ENCODE measurements at places on chromosomes 12 and 14. TPM values are rescaled to one million over a fixed set of nuclear protein-coding genes. Genes with fewer than 3 reads are reported as not detected.

GRCh38 chr14:85915711-85916110 is 385.8 kb downstream of the FLRT2 start:
- no peak for DNase-seq

Gene TAS2R10
- total RNA-seq, result 0.92 TPM

Gene GNB3
- 3.3 TPM for total RNA-seq

DNA sequence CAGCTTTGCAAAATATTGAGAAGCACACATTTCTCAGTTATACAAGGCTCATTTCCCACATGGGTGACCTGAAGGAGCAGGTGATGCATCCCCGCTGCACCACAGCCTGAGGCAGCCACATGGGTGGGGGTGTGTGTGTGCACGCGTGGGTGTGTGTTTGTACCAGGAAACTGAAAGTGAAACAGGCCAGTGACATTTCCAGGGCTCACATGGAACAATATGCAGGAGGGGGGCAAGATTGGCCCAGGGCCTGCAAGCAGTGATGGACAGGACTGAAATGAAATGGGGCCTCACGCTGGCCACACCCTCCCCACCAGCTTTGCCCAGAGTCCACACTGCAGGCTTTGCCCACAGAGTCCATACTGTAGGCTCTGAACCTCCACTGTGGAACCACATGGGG is 154.2 kb upstream of the PARP11 start:
- DNase-seq, result no peak

- DNase-seq, result no peak
Observed at GRCh38 chr14:58575956-58576355, 61.8 kb upstream of the DACT1 start.

- DNase-seq, result no peak
Observed at GRCh38 chr12:89874146-89874545, 165.5 kb upstream of the ATP2B1 start.

DNA sequence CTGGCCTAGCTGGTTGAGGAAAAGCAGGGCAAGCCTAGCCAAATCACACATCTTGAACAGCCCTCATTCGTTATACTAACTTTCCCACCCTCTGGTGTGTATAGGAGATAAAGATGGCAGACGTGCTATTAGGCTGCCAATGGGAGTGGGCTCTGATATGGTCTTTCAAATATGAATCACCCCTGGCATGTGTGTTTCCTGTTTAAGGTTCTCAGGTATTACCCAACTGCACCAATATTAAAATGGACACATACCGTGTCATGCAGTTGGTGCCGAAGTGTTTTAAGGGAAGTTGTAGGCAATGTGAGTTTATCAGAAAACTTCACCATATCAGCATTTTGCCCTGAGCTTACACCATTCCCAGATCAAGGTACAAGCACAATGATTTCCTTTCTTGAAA is 33.4 kb downstream of the CHST11 start:
- no peak for DNase-seq

Gene KRT6C
- not detected for total RNA-seq

Gene CDC42BPB
- 165 TPM for total RNA-seq

DNA sequence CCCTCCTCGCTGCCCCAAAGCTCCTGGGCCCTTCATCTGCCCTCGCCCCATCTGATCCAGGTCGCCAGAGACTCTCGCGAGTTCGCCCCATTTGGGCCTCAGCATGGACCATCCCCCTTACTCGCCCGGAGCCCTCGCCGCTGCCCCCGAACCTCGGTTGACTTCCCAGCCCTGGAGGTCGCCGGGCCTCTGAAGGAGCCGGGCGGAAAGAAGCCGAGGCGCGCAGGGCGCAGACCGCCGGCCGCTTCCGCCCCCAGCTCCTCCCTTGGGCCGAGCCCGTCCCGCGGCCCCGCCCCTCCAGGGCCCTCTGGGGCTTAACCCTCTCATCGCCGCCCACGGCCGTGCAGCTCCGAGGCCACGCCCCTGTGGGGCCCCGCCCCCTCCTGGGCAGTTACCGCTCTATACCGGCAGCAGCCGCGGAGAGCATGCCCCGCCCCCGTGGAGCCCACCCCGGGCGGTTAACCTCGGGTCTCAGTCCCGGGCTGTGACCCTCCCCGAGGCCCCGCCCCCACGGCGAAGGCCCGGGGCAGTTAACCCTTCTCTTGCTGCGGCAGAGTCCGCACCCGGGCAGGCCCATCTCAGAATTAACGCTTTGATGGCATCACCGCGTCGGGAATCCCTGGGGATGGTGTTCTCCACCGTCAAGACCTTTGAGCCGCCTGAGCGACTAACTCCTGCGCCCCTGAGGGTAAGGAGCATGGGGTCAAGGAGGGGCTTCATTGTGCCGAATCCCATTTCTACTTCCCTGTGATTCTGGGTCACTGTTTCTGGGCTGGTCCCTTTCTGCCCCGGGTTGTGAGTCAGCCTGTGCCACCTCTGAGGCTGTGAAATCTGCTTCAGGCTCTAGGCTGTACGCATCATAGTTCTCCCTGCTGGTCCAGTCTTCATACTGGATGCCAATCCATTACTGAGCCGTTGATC is at the start of gene SPSB2:
TSS of gene SPSB2 (minus strand) at position 210 of the 921 bp plus-strand sequence. CDS start 402 bp downstream, outside the sequence.
- peak; percentile 99 for DNase-seq

Gene IFNG-AS1
- not detected for total RNA-seq

GRCh38 chr12:101607894-101608293 is 13.1 kb downstream of the MYBPC1 start:
- DNase-seq, result no peak

DNA sequence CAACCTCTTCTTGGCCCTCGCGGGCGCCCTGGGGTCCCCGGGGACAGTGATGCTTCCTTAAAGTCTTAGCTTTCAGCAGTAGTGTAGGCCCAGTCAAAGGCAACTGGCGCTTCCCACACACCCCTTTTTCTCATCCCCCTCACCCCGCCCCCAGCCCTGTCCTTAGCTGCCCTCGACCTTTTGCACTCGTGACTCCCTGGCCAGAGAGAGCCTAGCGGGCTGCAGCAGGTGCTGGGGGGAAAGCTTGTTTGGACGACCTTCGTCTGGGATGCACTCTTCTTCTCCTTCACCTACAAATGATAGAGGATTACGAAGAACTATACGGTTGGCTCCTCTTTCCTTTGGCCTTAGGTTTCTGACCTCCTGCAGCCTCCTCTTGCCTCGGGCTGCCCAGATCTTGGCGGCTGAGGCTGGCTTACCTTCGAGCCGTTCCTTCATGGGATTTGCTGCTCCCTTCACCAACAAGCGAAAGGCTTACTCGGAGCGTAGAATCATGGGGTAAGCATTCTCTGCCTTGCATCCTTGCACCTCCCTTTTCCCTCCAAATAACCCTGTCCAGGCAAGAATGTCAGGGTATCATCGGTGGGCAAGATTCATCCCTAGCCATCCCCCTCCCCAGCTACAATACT is 815 bp downstream of the COQ10A start:
- no peak for DNase-seq

- DNase-seq, result no peak
Observed at GRCh38 chr12:50132505-50133135, 20.6 kb downstream of the COX14 start.

- no peak for DNase-seq
Observed at GRCh38 chr14:81871706-81872105, 338.1 kb upstream of the SEL1L start.

DNA sequence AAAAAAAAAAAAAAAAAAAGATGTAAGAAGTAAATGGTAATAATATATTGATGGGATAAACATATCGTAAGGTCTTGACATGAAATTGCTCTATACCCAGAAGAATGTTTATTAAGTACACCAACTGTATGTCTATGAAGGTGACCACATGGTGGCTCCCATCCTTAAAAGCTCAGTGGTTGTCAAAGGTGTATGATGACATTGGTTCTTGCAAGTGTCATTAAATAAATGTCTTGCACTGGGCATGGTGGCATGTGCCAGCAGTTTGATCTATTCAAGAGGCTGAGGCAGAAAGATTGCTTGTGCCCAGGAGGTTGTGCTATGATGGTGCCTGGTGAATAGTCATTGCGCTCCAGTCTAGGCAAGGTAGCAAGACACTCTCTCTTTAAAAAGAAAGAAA is 10.4 kb downstream of the CCT2 start:
- DNase-seq, result no peak

Gene FAIM2
- 13.0 TPM for total RNA-seq

DNA sequence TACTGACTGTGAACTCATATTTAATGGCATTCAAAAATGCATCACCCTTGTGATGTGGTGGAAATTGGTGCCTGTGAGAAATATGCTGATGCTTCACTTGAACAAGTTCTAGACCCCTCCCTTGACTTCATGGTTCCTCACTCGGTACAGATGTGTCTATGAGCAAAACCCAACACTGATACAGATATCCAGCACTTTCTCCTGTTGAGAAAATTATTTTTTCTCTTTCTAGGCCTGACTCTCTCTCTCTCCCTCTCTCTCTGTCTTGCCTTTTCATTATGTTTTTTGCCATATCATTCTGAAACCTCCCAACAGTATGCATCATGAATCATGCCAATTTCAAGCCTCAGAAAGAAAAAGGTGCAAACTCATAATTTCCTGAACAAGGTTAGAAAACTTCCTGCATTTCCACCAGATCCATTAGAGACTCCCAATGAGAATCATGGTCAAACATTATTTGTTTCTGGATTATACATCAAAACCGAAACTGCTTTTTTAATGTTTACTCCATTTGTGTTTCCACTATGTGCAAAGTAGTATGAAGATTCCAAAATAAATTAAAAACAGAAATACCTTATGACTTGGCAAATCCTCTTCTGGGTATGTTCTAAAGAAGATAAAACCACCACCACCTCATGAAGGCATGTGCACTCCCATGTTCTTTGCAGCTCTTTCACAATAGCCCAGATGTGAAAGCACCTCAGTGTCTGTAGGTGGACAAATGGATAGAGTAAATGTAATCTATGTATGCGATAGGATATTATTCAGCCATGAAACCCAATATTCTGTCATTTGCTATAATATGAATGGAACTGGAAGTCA is 543.6 kb downstream of the TMEM121 start:
- no peak for DNase-seq

Gene METTL3
- 37.5 TPM for total RNA-seq

Data from mucosa of gallbladder (tissue), 1 donor.